ENCODE measurements at places on chromosomes 7 and 10.

- DNase-seq = no peak
These were observed 37.6 kb downstream of the WBP1L start for GRCh38 chr10:102781090-102781920.

DNA sequence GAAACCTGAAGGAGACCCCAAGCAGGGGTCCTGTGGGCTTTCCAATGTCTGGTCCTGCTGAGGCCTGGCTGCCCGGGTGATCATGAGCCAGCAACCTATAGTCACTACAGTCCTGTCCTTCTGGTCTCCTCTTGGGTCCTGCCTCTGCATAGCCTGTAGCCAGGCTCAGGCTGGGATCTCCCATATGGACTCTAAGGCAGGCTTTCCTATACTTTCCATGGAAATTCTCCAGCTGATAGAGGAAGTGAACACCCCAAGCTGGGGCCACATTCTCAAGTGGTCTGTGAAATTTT is 26.4 kb downstream of the ANXA8 start:
- no peak for DNase-seq

GRCh38 chr10:22110761-22111160 is 107.1 kb downstream of the EBLN1 start:
- no peak for DNase-seq

- no peak for DNase-seq
These were observed 79.0 kb upstream of the LSM8 start for GRCh38 chr7:118104812-118105441.

DNA sequence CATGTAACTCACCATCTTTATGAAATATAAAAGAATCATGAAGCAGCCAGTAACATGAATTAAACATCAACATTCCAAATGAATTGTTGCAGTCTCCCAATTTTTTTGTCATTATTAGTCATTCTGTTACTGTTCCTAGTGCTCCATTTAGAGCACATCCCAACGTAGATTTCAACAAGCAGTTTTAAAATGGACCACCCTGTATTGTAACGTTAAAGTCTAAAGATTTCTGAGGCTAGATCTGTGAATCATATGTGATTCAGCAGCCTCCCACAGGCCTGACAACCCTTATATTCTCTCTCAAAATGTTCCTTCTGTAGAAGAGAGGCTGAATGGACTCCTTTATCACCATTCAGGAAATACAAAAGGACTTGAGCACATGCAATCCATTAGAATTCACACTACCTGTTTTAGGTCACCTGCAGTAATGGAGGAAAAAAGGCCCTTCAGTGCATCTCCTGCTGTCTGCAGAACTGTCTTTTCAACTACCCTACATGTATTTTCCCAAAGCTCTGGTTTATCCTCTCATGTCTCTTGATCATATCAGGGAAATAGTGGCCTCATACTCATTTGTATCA is 81.4 kb downstream of the CACNA2D1 start:
- no peak for DNase-seq
